Thoracic aorta (tissue), 2 donors: ENCODE measurements at places on chromosomes 4 and X. TPM values are rescaled to one million over a fixed set of nuclear protein-coding genes. Genes with fewer than 3 reads are reported as not detected.

DNA sequence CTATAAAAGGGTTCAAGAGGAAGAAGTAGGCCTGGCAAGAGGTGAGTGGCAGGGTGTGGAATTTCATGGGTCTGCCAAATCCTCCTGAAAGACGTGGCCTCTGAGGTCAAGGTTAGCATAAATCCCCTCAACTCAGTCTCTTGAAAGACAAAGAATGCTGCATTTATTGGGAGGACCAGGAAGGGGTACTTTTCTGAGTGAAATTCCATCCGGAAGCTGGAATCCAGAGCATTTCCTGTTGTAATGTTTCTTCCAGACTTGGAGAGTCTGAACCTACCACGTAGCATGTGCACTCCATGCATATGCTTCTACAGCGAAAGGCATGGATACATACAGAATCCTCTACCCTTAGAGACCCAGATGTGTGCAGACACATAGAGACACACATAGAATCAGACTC lies 13.4 kb upstream of the FGD1 start:
- DNase-seq, result no peak

- DNase-seq, result no peak
Observed at GRCh38 chr4:154714339-154715040, 29.3 kb upstream of the LRAT start.

GRCh38 chr4:23837371-23837770 lies 52.5 kb downstream of the PPARGC1A start:
- no peak for DNase-seq

- no peak for DNase-seq
Observed at GRCh38 chrX:107978707-107979307, 3.4 kb downstream of the TEX13B start.

- DNase-seq, result no peak
Observed at GRCh38 chr4:15893962-15894361, 44.6 kb downstream of the FGFBP1 start.

DNA sequence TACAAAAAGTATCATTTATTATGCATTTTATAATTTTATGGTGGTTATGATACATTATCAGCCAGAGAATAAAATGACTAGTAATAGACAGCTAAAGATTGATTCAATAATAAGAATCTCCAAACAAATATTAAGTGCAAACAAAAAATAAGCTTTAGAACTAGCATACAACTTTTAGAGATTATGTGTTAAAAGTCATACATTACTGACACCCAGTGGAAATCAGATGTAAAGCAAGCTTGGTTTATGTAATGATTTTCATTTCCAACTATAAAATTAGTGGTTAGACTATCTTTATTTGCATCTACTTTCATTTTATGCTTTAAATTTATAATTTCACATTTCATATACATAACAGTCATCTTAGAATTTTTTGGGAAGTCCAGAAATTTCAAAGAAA lies 57.7 kb downstream of the IL13RA2 start:
- no peak for DNase-seq

DNA sequence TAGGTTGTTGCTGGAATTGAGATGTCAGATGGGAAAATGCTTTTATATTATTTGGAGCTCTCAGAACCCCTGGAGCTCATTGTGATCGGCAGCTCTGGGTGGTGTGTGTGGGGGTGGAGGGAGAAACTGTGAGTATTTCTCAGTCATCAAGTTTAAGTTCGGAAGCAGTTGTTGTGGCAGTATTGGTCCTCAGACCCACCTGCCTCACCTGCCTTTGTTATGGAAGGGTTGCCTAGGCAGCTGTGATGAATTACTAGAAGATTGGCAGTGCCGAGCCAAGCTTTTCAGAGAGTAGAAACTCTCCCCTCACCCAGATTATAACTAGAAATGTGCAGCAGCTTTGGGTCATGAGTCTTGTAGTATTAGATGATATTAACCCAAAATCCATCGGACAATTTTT lies 9.5 kb downstream of the IGSF1 start:
- no peak for DNase-seq

- no peak for DNase-seq
Observed at GRCh38 chr4:45453258-45453853, 670.5 kb downstream of the GABRG1 start.

DNA sequence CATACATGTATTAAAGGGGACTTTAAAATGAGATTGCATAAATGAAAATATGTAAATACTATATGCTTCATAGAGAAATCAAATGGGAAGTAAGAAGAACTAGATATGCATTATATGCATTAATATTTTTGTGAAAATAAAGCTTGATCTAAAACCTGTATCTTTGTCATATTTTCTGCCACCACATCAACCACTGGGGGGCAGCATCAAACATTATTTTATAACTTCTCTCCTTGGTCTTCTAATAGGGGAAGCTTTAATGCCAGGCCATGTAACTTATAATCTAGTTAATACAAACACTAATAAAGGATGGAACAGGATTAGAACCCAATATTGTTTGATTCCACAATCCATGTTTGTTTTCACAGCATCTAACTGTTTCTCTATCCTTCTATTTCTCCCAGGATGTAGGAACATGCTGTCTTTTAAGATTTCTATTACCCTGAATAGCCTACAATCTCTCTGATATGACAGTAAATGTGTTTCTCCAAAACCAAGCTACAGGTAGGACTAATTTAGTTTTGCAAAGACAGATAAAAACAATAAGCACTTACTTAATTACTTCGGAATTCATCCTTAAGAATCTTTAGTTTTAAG lies 10.0 kb downstream of the QRFPR start:
- DNase-seq, result no peak

GRCh38 chr4:170691168-170691567 lies 601.4 kb upstream of the AADAT start:
- no peak for DNase-seq

- DNase-seq, result no peak
Observed at GRCh38 chrX:82219129-82219528, 1017.2 kb downstream of the SH3BGRL start.

DNA sequence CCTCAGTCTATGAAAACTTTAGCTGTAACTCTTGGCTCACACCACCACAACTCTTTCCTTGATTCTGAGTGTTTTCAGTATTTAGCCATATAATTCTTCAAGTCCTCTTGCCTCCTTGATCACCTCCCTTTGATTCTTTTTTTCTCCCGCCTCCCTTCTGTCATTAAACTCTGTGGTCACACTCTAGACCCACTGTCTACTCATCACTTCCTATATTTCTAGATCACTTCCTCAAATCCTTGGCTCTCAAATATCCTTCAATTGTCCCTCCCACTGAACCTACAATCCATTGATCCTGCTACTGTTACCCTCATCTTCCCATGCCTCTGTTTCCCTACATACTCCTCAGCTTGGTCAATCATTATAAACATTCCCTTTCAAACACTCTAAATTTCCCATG lies 12.4 kb upstream of the CXXC4 start:
- DNase-seq, result no peak

The CCDC149 gene
- 11.8 TPM for total RNA-seq

The TEX13D gene
- not detected for total RNA-seq

The HMGN5 gene
- 7.3 TPM for total RNA-seq

The DNAAF6 gene
- not detected for total RNA-seq

The TGIF2LX gene
- not detected for total RNA-seq

The RS1 gene
- total RNA-seq, result not detected

The PARM1 gene
- 127 TPM for total RNA-seq
